ENCODE measurements at places on chromosomes 6 and 20. TPM values are rescaled to one million over a fixed set of nuclear protein-coding genes. Genes with fewer than 3 reads are reported as not detected.

The SIRPB1 gene
- 2.5 TPM for total RNA-seq

The LHFPL5 gene
- total RNA-seq, result not detected

The APOM gene
- not detected for total RNA-seq

GRCh38 chr6:86529635-86530034, 407.7 kb upstream of the HTR1E start:
- no peak for DNase-seq

DNA sequence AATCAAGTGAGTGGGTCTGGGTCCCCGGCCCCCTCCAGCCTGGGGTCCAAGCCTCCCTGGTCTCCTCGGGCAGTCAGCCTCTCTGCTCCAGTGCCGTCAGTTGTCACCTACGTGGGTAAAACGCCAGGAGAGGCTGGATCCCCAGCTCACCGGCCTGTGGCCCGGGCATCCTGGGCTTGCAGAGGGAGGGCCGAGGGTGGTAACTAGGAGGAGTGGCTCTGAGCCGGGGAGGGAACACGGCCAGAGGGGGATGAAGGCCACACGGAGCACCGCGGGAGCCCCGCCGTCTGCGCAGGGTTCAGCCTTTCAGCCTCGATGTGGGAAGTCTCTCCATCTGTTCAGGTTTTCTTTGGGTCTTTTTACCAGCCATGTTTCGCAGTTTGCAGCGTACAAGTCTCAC, 29.5 kb upstream of the BHLHE23 start:
- no peak for DNase-seq

The MICA gene
- 19.9 TPM for total RNA-seq

The TEAD3 gene
- total RNA-seq, result 29.0 TPM

GRCh38 chr6:2517401-2517800, 233.3 kb downstream of the MYLK4 start:
- DNase-seq, result no peak

DNA sequence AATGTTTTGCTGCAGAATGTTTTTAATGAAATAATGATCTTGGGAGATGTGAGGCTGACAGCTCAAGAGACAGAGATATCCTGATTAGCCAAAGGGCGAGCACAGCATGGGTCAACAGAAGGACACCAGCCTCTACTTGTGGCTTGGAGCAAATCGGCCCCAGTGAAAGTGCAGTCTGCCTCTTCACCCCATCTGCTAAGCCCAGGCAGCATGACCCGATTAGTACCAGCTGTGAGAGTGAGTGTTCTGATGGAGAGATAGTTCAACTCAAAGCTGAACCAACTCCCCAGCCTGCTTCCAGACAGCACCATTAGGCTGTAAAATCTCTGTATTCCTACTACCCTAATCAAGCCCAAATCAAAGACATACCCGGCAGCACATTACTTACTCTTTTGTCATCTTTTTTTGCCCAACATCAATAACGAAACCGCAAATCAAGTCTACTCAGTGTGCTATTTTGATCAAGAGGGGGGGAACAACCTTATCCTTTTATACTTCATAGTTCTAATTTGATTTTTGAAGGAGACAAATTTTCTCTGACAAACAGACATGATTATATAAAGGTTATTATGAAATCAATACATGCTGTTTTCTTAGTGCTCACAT, 514.1 kb upstream of the NRSN1 start:
- no peak for DNase-seq

The FBXO5 gene
- total RNA-seq, result 4.2 TPM

- no peak for DNase-seq
Observed at GRCh38 chr6:39137245-39137644, 22.3 kb upstream of the SAYSD1 start.

DNA sequence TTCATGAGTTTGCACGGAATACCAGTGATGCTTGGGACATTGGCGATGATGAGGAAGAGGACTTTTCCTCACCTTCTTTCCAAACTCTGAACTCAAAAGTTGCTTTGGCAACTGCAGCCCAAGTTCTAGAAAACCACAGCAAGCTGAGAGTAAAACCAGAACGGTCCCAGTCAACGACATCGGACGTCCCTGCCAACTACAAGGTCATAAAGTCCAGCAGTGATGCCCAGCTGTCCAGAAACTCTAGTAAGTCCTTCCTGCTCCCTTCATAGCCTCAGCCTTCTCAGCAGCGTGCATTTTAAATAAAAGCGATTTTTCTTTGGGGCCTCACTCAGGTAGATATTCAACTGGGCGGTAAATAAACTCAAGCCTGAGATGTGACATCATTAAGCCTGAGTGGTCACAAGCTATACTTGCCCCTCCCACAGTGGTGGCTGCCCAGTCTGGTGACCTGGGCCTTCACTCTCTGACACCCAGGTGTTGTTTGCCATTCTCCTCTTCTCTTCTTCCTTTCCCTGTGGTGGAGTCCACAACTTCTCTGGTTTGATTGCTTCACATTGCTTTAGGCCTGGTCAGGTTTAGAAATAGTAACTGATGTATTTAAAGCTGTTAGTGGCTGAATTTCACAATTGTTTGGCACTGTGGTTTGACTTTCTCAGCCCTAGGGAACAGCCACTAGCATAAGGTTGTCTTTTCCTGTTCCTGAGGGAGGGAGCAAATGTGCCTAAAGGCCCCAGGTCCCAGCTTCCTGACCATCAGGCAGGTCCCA, 21.6 kb upstream of the TMEM217 start:
- DNase-seq, result no peak

The RIMS1 gene
- total RNA-seq, result 5.2 TPM

The PCMTD2 gene
- total RNA-seq, result 45.2 TPM

DNA sequence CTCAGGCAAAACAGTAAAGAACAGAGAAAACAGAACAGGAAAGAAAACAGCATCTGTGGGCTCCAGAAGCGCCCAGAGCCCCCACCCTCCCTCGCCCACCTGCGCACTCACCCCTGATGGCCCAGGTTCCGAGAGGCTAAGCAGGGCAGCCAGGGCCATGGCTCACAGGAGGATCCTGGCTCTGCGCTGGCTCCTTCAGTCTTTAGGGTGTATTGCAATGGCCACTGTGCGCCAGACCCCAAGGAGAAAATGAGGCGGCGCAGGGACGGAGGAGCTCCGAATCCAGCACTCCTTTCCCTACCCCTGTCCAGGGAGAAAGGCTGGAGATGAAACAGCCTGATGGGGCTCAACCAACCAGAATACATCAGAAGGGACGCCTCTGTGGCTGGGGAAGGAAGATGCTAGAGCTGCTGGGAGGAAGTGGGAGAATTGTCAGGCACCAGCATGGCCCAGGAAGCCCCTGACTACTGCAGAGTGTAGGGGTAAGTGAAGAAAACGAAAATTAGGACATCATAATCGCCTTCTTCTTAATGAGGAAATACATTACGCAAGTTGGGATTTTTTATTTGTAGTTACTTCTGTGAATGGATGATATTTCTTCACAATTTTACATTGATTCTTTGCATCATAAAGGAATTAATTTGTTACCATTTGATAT, 49.0 kb downstream of the COL11A2 start:
- no peak for DNase-seq

DNA sequence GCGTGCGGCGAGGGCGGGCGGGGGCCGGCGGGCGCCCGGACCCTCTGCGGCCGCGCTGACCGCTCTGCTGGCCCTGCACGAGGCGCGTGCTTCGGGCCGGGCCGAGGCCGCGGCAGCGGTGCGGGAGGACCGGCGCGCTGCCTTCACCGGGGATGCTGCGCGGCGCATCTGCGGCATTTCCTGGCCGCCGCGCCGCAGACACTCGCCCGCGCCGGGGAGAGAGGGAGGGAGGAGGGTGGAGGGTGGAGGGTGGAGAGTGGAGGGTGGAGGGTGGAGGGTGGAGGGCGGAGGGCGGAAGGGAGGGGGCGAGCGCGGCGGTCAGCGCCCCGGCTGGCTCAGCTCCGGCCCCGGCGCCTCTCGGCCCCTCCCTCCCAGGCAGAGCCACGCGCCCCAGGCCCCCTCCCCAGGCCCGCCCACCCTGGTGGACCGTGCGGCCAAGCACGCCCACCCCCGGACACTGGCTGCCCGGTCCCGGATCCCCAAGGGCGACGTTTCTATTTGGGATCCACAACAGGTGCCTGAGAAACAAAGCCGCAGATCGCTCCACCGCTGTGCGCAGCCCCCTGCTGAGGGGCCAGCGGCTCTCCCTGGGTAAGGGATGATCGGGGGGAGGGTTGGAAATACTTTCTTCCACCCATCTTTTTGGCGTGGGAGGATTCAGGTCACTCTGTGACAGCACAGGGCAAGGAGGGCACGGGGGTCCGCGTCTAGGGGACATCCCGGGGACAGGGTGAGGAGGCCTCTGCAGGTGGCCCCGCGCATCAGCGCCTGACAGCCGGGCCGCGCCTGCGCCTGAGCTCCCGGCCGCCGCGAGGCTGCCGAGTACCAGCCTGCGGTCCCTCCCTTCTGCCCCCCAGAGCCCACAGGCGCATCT, 111.2 kb upstream of the BEND6 start:
- DNase-seq, result no peak

The PTK6 gene
- total RNA-seq, result 25.8 TPM

DNA sequence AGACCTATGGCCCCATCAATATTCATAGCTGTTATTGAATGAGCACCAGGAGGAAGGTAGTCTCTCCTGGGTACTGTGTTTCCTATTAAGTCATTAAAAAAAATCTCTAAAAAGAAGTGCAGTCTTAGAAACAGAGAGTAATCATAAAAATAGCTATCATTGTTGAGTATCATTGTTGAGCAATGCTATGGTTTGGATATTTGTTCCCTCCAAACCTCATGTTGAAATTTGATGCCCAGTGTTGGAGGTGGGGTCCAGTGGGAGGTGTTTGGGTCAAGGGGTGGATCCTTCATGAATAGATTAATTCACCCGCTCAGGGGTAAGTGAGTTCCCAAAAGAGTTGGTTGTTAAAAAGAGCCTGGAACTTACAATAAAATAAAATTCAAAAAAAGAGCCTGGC, 88.1 kb upstream of the IYD start:
- DNase-seq, result no peak

- DNase-seq, result no peak
Observed at GRCh38 chr6:12261502-12261901, 28.7 kb upstream of the EDN1 start.

All from vagina (tissue), 2 donors.